B cell (primary cell): ENCODE measurements at places on chromosomes 3 and 15. TPM values are rescaled to one million over a fixed set of nuclear protein-coding genes. Genes with fewer than 3 reads are reported as not detected.

GRCh38 chr3:56613016-56613415 lies 56.0 kb downstream of the CCDC66 start:
- H3K4me3 ChIP-seq = no peak overlapping the region

- no peak overlapping the region for H3K4me3 ChIP-seq
- no peaks in the 10 kb centered on the region for H3K27me3 ChIP-seq
- H3K36me3 ChIP-seq = no peaks in the 10 kb centered on the region
- no peaks in the 10 kb centered on the region for H3K4me1 ChIP-seq
- no peak overlapping the region for H3K27ac ChIP-seq
Observed at GRCh38 chr3:126449621-126450051, 26.1 kb downstream of the ZXDC start.

- H3K4me1 ChIP-seq = peaks cover 23% of the 10 kb centered on the region
- no peak overlapping the region for H3K4me3 ChIP-seq
- H3K27me3 ChIP-seq = no peaks in the 10 kb centered on the region
- H3K36me3 ChIP-seq = no peaks in the 10 kb centered on the region
Observed at GRCh38 chr15:60406513-60407414, 9.0 kb upstream of the ANXA2 start.

DNA sequence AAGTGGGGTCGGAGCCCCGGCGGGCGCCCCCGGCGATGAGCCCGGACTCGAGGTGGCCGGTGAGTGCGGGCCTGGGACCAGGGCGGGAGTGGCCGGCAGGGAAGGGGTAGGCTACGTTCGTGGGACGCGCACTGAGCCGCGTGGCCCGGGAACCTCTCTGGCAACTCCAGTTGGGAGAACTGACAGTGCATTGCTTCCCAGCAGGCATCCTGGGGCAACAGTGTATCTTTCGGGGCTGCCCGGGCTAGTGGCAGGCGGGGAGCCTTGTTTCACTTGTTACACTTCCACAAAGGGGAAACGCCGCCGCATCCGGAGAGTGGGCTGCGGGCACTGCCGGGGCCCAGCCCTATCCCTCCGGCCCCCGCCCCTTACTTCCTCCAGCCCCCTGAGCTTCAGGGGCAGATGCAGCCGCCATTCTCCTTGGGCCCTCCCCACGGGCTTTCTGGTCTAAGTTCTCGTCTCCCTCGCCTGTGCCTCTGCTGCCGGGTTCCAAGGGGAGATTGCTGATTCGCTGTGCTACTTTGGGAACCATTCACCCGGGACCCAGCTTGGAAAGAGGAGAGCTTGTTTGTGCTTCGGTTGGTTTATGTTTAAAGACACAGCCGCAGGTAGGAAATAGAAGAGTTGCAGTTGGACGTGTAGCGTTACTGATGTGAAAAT lies 675 bp downstream of the BRPF1 start:
- peak overlapping the region; percentile 87 for H3K27ac ChIP-seq
- peak overlapping the region; percentile 8 for H3K4me3 ChIP-seq
- peak; percentile 61 for DNase-seq
- H3K4me1 ChIP-seq = peaks cover 24% of the 10 kb centered on the region
- no peaks in the 10 kb centered on the region for H3K27me3 ChIP-seq

DNA sequence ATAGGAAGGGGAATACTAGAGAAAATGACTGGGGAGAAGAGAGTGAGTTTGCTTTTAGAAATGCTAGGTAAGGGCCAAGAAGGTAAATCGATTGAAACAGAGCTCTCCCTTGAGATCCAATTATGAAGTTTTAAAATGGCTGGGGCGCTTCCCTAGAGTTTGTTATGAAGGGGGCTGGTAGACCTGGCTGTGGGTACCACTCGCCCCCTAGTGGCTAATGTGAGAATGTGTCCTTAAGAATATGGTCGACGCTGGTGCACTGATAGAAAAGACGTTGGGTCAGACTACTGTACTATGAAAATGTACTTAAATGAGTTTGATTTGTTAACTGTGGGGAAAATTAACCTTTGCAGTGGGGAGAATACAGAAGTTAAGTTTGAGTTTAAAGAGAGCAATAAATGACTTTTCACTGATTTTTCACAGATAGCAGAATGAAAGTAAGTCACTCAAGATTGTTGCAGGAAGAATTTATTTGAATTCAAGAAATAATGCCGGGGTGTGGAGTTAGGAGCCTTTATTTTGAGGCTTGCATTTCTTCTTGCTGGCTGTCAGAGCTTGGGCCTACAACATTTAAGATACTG lies 9.2 kb downstream of the TMPRSS7 start:
- H3K27ac ChIP-seq = no peak overlapping the region
- no peak overlapping the region for H3K4me3 ChIP-seq
- H3K36me3 ChIP-seq = no peaks in the 10 kb centered on the region
- H3K27me3 ChIP-seq = no peaks in the 10 kb centered on the region

DNA sequence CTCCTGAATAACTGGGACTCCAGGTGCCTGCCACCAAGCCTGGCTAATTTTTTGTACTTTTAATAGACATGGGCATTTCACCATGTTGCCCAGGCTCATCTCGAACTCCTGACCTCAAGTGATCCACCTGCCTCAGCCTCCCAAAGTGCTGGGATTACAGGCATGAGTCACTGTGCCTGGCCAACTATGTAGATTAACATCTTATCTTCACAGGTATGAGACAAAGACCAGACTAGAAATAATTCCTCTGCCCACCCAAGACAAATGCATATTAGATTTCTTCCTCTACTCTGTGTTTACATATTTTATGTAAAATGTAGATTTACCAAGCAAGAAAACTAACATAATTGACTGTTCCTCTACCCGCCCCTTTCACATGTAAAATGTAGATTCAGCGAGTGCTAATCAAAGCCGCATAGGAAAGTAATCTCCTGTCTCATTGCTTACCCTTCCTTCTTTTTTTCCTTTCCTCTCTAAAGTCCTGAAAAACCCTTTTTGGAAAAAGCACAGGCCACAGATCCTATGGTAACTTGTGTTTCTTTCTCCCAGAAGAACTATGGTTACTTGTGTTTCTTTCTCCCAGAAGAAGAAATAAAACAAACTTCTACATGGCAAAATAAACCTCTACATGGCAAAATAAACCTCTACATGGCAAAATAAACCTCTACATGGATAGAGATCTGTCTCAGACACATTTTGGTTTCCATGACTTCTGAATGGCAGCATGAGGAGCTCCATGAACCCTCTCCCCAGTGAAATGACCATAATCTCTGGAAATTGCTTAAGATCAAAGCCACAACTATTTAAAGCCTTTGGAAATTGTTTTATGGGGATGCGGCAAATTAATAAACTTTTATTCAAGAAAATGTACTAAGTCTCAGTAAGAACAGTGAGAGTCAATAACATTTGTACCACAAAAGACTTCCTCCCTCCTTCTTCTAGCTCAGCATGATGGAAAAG lies 9.1 kb upstream of the ABHD2 start:
- H3K4me3 ChIP-seq = no peak overlapping the region
- peaks cover 2% of the 10 kb centered on the region for H3K27me3 ChIP-seq
- no peaks in the 10 kb centered on the region for H3K36me3 ChIP-seq

DNA sequence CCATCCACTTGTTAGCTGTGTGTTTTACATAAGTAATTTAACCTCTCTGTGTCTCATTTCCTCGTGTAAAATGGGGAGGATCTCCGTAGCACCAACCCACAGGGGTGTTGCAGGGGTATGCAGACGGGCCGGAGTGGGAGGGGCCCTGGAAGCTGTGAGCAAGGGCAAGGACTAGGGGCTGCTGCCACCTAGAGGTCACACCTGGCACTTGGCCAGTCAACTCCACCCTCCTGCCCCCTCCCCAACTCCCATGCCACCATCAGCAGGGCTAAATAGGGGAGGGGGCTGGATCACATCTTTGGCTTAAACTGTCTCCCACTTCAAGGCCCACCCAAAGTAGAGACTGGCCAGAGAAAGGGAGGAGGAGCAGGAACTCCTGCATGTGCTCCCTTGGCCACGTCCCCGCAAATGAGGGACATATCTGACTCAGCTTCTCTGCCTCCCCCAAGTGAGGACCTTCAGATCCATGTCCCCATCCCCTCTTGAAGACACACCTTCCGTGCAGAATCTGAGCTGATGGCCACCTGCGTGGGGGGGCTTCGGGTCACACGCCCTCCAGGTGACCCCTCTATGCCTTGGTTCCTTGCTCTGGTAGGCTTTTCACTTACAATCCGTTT lies 2.6 kb downstream of the CCDC9B start:
- peaks cover 21% of the 10 kb centered on the region for H3K4me1 ChIP-seq
- no peak overlapping the region for H3K4me3 ChIP-seq
- no peaks in the 10 kb centered on the region for H3K27me3 ChIP-seq
- DNase-seq = peak; percentile 84

DNA sequence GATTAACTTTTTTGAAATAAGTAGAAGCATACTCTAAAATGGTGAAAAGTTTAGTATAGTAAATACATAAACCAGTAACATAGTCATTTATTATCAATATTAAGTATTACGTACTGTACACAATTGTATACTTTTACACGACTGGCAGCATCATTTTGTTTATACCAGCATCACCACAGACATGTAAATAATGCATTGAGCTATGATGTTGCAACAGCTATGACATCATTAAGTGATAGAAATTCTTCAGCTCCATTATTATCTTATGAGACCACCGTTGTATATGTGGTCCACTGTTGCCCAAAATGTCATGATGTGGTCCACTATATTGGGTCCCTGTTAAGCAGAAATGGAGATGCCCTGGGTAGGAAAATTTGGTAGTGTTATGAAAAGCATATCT lies 51.3 kb downstream of the DRD3 start:
- H3K36me3 ChIP-seq = no peaks in the 10 kb centered on the region
- H3K27me3 ChIP-seq = no peaks in the 10 kb centered on the region
- H3K27ac ChIP-seq = no peak overlapping the region
- no peaks in the 10 kb centered on the region for H3K4me1 ChIP-seq
- DNase-seq = no peak

The ADAMTS17 gene
- 0.10 and 0.51 TPM in 2 replicates for total RNA-seq
